ENCODE measurements at places on chromosomes 2 and 18.
A peak's percentile ranks its signal among the peaks of the same experiment; 100 is the strongest.

- DNase-seq, result no peak
Observed at GRCh38 chr2:237733677-237734300, 64.8 kb upstream of the RBM44 start.

- no peak for DNase-seq
Observed at GRCh38 chr2:128623776-128624761, 305.4 kb upstream of the HS6ST1 start.

DNA sequence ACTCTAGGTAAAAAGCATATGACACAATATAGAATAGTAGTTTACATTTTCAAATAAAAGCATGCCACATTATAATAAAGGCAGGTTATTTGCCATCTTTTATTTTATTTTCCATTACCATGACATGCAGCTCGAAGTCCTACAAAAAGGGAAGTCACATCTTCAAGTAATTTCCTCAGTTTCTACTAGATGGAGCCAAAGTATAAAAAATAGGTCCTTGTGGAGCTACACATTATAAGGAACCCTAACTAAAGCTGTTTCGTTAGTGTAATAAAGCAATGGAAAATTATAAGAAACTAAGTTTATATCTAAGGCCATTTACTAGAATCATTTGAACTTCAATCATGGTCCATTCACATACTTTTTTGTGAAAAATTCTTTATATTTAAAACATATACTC is 674.5 kb downstream of the KCNJ3 start:
- DNase-seq, result peak; percentile 28

DNA sequence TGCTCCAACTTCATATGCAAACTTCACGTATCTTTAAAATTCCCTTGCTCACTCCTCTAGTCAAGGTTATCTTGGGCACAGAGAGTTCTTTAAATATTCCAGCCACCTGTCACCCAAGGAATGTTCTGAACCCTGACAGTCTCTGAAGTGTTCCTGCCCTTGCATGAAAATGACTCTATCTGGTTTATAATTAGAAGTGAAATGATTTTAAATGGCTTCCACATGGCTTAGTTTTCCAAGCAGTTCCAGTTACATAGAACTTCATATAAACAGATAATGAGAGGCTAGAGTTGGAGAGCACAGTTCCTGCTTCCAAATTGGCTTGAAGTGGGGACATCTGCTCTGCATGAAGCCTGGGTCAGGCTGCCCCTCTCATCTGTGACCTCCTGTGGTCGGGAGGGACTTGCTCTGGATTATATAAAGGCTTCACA is 81.9 kb downstream of the SLC4A3 start:
- no peak for DNase-seq

- no peak for DNase-seq
Observed at GRCh38 chr2:61262699-61263098, 100.7 kb downstream of the C2orf74 start.

- DNase-seq, result peak; percentile 58
Observed at GRCh38 chr2:78077633-78078032, 555.5 kb upstream of the LRRTM4 start.
